ENCODE measurements at places on chromosomes 3 and 15.

- DNase-seq = no peak
Observed at GRCh38 chr15:99511866-99512661, 53.7 kb upstream of the MEF2A start.

DNA sequence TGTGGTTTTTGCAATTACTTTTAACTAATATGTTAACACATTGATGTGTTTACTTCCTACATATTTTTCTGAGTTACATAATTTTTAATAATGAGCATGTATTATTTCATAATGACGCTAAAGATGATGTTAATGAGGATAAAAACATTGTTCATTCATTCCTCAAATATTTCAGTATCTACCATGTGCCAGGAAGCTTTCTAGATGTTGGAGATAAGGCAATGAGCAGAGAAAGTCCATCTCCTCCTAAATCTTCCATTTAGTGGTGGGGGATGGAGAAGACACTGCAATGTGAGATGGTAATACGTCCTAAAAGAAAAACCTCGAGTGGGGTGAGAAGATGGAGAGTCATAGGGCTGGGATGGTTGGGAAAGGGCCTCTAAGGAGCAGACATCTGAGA lies 132.7 kb downstream of the MYLK start:
- DNase-seq = no peak

- DNase-seq = no peak
Observed at GRCh38 chr15:59360305-59360704, 12.4 kb downstream of the MYO1E start.

GRCh38 chr3:41200669-41201021 lies 1.3 kb downstream of the CTNNB1 start:
- DNase-seq = peak; percentile 28

GRCh38 chr3:159904455-159904854 lies 84.2 kb upstream of the IL12A start:
- DNase-seq = no peak

DNA sequence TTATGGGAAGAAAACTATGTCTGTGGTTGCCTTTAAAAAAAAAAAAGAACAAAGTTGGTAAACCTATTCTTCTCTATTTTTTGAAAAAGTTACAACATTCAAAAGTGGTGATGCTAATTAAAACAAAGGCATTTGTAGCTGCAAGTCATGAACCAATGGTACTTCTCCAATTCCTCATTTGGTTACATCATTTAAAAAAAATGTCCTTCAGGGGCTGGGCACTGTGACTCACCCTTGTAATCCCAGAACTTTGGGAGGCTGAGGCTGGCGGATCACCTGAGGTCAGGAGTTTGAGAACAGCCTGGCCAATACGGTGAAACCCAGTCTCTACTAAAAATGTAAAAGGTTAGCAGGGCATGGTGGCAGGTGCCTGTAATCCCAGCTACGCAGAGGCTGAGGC lies 574.6 kb downstream of the VGLL3 start:
- DNase-seq = no peak

GRCh38 chr3:4426261-4426781 lies 40.7 kb downstream of the SUMF1 start:
- no peak for DNase-seq

Measured in CD4-positive, alpha-beta T cell treated with Interleukin-4 for 4 hours (primary cell).